ENCODE measurements at places on chromosomes 6 and 20.

- no peak for DNase-seq
Observed at GRCh38 chr6:108469316-108469715, 91.4 kb upstream of the FOXO3 start.

- DNase-seq, result no peak
Observed at GRCh38 chr20:53699906-53700305, 106.3 kb upstream of the ZNF217 start.

DNA sequence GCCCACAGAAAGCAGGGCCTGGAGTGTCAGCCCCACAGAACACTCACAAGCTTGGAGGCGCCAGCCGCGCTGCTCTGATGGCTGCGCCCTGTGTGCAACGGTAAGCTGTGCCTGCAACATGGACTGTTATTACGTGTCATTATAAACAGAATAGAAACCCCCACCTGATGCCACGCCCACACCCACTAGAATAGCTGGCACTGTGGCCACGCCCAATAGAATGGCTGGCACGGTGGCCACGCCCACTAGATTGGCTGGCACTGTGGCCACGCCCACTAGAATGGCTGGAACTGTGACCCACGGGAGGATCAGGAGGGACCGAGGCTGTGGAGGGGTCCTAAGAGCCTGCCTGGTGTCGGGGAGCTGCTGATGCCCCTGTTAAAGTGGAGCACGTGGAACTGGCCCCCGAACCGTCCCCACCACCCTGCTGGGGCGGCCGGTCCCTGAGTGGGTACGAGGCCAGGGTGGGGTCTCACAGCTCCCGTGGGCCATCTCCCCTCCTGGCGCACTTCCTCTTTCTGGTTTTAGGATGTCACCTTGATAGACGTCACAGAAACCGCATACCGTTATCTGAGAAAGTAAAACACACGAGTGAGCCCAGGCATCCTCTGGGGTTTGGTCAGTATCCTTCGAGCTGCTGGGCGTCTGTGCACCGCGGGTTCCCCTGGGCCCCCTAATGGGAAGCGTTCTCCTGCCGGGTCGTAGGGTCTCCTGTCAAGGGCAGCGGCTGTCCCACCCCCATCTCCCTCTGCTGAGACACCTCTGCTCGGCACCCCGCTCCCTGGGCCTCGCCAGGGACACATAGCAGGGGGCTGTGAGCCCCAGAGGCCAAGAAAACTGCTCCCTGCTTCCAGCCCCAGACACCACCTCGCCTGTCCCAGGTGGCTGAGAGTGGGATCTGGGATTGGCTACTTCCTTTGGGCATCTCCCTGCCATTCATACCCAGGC lies 25.4 kb downstream of the SLC17A9 start:
- DNase-seq, result peak; percentile 81

DNA sequence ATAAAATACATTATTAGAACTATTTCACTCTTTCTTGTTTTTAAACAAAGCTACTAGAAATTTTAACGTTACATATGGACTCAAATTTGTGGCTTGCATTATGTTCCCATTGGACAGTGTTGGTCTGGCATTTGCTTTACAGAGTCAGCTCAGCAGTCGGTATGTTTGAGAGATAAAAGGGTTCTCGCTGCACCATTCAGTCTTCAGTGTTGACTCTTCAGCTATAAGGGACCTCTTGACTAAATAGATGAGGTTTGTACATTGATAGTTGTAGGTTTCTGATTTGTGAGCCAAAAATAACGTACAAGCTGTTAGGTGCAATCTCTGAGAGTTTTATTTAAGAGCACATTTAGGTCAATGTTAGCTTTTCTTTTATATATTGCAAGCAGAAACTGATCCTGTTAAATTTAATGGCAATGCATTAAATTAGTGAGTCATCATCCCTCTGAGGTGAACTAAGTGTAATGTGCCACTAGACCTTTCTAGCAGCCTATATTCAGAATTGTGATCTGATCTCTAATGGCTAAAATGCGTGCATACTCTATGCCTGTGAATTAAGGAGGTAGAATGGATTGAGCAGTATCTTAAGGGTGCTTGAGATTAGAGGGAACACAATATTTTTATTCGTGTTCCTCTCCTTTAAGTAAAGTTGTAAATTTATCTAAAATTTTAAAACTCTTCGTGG lies 485.6 kb upstream of the SYNCRIP start:
- DNase-seq, result no peak

GRCh38 chr6:15905488-15906419 lies 223.1 kb upstream of the MYLIP start:
- no peak for DNase-seq

DNA sequence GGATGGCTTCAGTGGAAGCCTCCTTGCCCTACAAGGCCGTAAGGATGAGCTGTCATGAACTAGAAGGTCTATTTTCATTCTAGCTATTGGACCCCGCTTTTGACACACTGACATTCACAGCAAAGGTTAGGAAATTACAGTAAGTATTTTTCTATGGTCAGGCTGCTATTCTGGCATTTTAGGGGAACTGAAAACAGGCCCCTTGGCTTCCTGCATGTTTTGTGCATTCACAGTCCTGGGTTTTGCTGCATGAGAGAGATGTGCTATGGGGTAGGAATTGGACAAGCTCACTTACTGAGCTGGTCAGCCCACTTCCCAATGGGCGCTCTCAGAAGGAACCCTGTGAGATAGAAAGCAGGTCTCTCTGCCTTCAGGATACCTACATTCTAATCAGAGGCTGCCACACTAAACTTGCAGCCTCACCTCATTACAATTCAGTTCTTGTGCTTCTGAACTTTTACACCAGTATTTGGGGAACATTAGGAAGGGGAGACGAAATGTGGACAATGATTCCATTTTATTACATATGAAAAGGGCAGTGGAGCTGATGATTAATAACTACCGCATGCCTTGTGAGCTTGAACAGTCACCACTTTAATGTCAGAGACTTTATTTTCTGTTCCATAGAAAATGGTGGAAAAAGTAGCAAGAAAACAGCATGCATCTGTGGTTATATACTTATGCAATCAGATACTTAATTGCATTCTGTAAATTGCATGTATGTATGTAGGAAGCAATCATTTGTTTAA lies 86.6 kb upstream of the TAB2 start:
- no peak for DNase-seq

DNA sequence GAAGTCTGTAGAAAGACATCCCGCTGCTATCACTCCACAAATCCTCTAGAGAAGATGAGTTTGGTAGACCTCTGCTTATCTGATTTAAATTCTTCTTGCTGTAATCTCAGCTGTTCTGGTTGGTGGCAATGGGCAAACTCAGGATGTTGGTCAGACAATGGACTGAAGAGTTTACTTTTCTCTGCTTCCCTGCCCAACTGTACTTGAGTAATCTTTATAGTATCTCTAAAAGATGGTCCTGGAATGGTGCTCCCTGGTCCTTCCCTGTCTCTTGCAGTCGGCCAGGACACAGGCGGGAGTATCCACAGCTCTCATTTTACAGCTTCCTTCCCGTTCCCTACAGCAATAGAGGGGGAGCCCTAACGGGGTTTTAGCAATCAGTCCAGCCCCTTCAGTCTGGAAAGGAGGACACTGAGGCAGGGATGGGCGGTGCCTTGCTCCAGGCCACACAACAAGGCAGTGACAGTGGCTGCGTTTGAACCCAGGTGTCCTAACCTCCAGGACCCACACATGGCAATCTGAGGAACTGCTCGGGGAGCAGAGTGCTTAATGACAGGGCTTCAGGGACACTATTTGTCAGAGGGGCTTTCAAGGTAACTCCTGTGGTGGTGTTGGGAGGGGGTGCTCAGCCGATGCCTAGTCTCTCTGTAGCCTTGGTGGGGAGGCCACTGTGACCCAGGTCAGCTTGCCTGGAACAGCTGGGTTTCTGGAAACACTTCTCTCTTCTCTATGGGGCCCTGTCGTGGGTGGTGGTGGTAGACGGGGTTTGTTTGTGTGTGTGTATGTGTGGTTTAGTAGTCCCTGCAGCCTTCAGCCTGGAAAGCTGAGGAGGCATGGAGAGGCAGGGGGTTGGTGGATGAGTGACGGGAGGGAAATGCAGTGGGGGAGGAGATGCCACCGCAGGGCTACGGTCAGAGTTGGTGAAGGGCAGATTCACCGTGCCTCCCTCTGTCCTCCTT lies 9.5 kb upstream of the VEGFA start:
- DNase-seq, result no peak

- DNase-seq, result no peak
Observed at GRCh38 chr6:148790817-148791216, 44.0 kb downstream of the UST start.

DNA sequence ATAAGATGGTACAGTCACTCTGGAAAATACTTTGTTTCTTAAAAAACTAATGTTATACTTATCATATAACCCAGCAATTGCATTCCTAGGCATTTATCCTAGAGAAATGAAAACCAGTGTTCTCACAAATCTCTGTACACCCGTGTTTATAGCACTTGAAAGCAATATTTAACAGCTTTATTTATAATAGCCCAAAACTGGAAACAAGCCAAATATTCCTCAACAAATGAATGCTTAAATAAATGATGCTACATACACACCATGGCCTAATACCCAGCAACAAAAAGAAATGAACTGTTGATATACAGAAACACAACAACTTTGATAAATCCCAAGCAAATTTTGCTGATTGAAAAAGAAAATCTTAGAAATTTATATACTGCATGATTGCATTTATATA lies 51.3 kb downstream of the GFRA4 start:
- DNase-seq, result no peak

DNA sequence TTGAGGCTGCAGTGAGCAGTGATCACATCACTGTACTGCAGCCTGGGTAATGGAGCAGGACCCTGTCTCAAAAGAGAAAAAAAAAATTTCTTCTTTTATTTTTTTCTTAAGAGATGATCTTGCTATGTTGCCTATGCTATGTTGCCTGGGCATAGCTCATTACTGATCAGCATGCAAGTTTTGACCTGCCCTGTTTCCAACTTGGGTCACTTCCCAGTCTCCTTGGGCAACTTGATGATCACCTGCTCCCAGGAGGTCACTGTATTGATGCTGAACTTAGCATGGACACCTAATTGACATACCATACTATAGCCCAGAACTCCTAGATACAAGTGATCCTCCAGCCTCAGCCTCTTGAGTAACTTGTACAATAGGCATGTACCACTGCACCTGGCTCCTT lies 30.7 kb upstream of the NANP start:
- DNase-seq, result no peak

DNA sequence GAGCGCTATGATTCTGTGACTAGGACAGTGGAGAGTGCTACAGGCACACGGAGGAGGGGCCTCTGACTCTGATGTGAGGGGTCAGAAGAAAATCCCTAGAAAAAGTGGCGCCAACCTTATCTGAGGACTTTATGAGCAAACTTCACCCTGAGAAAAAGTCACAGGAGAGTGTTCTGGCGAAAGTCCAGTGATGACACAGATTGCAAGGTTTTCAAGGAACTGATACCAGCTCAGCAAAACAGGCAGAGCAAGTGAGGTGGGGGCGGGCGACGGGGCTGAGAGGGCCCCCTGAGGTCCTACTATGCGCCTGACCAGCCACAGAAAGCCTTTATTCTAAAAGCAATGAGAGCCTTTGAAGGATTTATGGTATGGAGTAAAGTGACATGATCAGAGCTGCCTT lies 73.3 kb downstream of the SLC22A23 start:
- DNase-seq, result no peak

DNA sequence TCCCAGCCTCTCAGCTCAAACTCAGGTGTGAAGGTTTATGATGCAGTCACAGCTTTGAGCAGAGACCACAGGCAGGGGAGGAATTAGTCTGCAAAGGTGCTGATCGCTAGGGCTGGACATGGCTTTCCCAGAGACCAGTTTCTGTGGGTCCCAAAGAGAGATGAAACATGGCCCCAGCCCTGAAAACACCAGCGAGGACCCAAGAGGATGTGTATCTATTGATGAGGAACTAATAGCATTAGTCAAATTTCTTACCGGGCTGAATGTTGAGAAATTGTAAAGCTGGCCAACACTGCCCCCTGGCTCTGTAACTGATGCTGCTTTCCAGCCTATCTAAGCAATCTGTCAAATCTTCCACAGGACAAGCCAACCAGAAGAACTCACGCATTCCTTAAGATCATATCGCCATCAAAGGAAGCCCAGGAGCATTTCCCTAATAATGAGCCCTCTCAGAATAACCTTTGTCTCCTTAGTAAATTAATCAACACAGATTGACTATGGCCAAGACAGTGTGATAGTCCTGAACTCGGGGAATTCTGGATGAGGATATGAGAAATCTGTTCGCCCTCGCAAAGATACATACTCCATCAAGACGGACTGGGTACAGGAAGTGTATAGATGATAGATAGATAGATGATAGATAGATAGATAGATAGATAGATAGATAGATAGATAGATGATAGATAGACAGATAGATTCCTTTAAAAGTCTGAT lies 7.8 kb upstream of the ACSS1 start:
- DNase-seq, result peak; percentile 55

DNA sequence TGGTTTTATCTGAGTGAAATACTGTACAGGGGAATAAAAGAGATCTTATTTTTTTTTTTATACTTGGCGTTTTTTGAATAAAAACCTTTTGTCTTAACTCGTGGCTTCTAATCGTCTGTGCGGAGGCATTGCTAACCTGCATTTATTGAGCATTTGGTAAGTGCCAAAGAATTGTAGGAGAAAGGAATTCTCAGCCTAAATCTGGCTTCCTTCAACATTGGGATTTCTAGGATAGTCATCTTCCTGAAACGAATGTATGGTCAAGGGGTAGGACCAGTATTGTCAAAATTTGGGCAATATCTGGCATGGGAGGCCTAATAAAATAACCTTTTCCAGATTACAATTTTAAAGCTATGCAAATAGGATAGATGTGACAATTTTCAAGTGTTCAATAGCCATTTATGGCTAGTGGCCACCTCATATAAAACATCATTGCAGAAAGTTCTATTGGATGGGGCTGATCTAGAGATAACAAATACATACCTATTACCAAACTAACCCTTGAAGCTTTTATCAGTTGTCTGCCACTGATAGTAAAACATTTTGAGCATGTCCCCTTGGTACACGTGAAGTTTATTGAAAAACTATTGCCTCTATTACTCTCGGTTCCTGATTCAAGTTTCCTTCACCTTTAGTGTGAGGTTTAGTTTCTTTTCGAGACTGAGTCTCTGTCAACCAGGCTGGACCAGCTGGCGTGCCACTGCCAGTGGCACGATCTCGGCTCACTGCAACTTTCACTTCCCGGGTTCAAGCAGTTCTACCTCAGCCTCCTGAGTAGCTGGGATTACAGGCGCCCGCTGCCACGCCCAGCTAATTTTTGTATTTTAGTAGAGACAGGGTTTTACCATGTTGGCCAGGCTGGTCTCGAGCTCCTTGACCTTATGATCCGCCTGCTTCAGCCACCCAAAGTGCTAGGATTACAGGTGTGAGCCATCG lies 5.6 kb downstream of the PIM1 start:
- no peak for DNase-seq

GRCh38 chr20:50794846-50795634 lies at the start of gene BCAS4:
Gene BCAS4, plus strand, starts transcription at chr20:50795061. Its CDS starts 23 bp downstream, at chr20:50795084.
- peak; percentile 75 for DNase-seq

- no peak for DNase-seq
Observed at GRCh38 chr20:47479506-47479905, 22.2 kb upstream of the NCOA3 start.

- no peak for DNase-seq
Observed at GRCh38 chr6:80468398-80468797, 361.9 kb downstream of the BCKDHB start.

Measured in CD8-positive, alpha-beta memory T cell (primary cell).